MCF 10A (cell line): ENCODE measurements at places on chromosomes 11 and 22. TPM values are rescaled to one million over a fixed set of nuclear protein-coding genes. Genes with fewer than 3 reads are reported as not detected.

GRCh38 chr22:41862530-41863266, 29.8 kb downstream of the SREBF2 start:
- H3K4me1 ChIP-seq = peaks cover 18% of the 10 kb centered on the region
- peaks cover 22% of the 10 kb centered on the region for H3K36me3 ChIP-seq
- no peaks in the 10 kb centered on the region for H3K27me3 ChIP-seq
- H3K27ac ChIP-seq = peak overlapping the region; percentile 27

GRCh38 chr11:63761931-63762653, 6.5 kb downstream of the ZFTA start:
- DNase-seq = no peak
- H3K4me1 ChIP-seq = peaks cover 12% of the 10 kb centered on the region
- no peaks in the 10 kb centered on the region for H3K27me3 ChIP-seq
- no peak overlapping the region for H3K4me3 ChIP-seq
- no peak overlapping the region for H3K27ac ChIP-seq

The IFITM2 gene
- 288 and 314 TPM in 2 replicates for total RNA-seq

The KRTAP5-9 gene
- total RNA-seq = not detected in 2 replicates

- no peaks in the 10 kb centered on the region for H3K36me3 ChIP-seq
- no peak overlapping the region for H3K4me3 ChIP-seq
These were observed 14.3 kb downstream of the MYO7A start for GRCh38 chr11:77142091-77142975.

- no peak for DNase-seq
- H3K4me3 ChIP-seq = no peak overlapping the region
- H3K27ac ChIP-seq = no peak overlapping the region
- H3K4me1 ChIP-seq = no peaks in the 10 kb centered on the region
- H3K36me3 ChIP-seq = no peaks in the 10 kb centered on the region
These were observed 449.6 kb upstream of the B3GAT1 start for GRCh38 chr11:134861490-134862104.

- peak overlapping the region; percentile 68 for H3K27ac ChIP-seq
- no peaks in the 10 kb centered on the region for H3K27me3 ChIP-seq
- H3K4me1 ChIP-seq = peaks cover 20% of the 10 kb centered on the region
- no peak overlapping the region for H3K4me3 ChIP-seq
These were observed 7.3 kb downstream of the HORMAD2 start for GRCh38 chr22:30087611-30088010.

- peak overlapping the region; percentile 93 for H3K4me3 ChIP-seq
- no peaks in the 10 kb centered on the region for H3K27me3 ChIP-seq
- peak overlapping the region; percentile 69 for H3K27ac ChIP-seq
- H3K36me3 ChIP-seq = peaks cover 27% of the 10 kb centered on the region
These were observed 734 bp downstream of the PPP1R14B start for GRCh38 chr11:64245797-64246620.

DNA sequence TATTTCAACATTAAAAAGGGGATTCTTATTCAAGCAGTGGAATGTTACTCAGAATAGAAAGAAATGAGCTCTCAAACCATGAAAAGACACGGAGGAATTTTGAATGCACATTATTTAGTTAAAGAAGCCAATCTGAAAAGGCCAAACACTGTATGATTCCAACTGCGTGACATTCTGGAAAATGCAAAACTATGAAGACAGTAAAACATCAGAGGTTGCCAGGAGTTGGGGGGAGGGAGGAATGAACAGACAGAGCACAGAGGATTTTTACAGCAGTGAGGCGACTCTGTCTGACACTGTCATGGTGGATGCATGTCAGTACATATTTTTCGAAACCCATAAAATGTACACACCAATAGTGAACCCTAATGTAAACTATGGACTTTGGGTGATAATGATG, 22.9 kb upstream of the THY1 start:
- H3K36me3 ChIP-seq = no peaks in the 10 kb centered on the region
- no peaks in the 10 kb centered on the region for H3K4me1 ChIP-seq
- DNase-seq = no peak
- H3K27ac ChIP-seq = no peak overlapping the region
- H3K4me3 ChIP-seq = no peak overlapping the region
- no peaks in the 10 kb centered on the region for H3K27me3 ChIP-seq

DNA sequence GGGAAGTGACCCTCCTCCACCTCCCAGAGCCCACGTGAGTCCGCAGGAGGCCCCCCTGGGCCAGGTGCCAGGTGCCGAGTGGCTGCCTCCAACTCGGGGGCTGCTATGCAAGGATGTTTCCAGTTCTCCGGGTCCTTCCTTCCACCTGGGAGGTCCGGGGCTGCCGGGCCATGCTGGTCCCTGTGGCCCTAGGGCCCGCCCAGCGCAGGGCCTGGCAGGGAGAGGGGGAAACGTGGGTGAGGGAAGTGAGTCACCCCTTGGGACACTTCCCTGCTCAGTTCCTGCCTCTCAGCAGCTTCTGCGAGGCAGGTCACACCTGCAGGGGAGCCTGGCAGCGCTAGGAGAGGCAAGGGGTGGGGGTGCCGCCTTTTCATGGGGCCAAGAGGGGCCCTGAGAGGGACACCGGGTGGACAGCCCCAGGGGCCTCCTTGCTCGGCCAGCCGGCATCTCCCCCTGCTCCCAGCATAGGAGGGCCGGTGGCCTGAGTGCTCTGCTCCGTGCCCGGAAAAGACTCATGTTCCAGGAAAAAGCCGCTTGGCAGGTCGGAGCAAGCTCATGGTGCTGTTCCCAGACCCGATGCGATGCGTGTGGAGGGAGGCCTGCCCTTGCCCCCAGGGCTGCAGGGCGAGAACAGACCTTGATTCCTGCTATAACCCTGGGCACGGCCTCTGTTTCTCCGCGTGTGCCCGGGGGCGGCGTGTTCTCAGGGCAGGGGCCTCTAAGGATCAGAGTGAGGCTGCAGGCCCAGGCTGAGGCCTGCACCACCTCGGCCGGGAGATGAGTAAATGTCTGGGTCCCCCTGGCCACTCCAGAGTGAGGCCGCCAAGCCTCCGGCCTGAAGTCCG, 30.3 kb upstream of the WNT7B start:
- H3K36me3 ChIP-seq = peaks cover 8% of the 10 kb centered on the region
- peak overlapping the region; percentile 91 for H3K27ac ChIP-seq
- peaks cover 16% of the 10 kb centered on the region for H3K4me1 ChIP-seq
- DNase-seq = peak; percentile 96
- peak overlapping the region; percentile 54 for H3K4me3 ChIP-seq

- no peak overlapping the region for H3K4me3 ChIP-seq
- no peaks in the 10 kb centered on the region for H3K4me1 ChIP-seq
- H3K36me3 ChIP-seq = no peaks in the 10 kb centered on the region
- DNase-seq = no peak
These were observed 112.0 kb downstream of the PKNOX2 start for GRCh38 chr11:125276619-125276976.

The NEFH gene
- total RNA-seq = not detected in 2 replicates

The UCP3 gene
- total RNA-seq = 1.5 and 2.5 TPM in 2 replicates
